Effector CD8-positive, alpha-beta T cell (primary cell): ENCODE measurements at places on chromosomes 12 and 14.

GRCh38 chr12:91108196-91108755 is 3.0 kb downstream of the LUM start:
- no peak for DNase-seq

DNA sequence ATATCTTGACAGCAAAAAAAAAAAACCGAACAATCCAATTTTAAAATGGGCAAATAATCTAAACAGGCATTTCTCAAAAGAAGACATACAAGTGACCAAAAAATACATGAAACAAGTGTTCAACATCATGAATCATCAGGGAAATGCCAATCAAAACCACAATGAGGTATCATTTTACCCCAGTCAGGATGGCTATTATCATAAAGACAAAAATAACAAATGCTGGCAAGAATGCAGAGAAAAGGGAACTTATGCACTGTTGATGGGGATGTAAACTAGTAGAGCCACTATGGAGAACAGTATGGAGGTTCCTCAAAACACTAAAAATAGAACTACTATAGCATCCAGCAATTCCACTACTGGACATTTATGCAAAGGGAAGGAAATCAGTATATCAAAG is 448.2 kb downstream of the RGS6 start:
- DNase-seq = no peak

DNA sequence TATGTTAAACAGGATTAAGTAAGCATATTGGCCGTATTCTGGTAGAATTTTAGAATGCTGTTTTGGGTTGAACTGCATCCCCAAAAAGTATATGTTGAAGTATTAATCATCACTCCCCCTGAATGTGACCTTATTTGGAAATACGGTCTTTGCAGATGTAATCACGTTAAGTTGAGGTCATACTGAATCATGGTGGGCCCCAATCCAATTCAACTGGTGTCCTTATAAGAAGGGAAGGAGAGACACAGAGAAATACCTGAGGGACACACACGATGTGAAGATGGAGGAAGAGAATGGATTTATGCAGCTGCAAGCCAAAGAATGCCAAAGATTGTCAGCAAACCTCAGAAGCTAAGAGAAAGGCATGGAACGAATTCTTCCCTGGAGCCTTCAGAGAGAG is 268.6 kb downstream of the ITPR2 start:
- no peak for DNase-seq

DNA sequence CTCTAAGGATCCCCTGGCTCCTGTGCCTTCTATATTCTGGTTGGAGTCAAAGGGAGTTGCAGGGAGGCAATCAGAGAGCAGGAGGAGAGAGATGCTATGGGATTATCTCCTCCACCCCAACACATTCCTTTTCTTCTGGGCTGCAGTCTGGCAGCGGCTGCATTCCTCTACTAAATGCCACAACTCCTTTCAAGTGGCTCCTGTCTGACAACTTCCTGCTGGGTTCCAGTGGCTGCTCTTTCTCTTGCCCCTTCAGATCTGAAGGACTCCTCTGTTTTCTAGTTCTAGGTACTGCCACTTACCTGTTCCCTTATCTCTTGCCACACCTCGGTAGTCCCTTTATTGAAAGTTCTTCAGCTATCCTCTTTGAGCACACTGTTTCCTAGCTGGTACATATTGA is 425.0 kb downstream of the SNAPC1 start:
- no peak for DNase-seq

DNA sequence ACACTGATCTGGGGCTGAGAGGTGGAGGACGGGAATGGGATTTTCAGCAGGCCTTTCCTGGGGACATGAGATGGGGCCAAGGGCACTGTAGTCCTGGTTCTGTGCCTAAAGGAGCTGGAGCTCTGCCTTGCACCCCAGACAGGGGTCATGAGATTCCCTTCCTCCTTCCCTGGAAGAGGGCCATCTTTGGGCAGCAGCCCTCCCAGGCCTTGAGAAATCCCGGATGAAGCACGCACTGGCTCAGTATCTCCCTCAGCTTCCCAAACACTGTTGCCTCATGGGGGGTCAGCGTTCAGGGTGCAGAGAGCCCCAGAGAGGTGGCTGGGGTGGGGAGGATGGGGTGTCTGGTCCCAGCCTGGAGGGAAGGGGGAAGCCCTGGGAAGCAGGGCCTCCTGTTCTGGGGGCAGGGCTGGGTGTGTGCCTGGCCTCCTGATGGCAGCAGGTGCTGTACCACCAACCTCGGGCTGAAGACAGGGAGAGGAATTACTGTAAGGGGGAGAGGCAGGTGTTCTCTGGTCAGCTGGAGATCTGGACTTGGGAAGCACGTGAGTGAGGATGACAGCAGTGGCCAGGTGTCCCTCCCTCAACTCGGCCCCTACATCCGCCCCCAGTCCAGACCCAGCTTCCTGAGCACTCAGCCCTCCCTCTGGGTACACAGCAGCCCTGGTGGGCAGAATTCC is 8.4 kb upstream of the NR4A1 start:
- DNase-seq = no peak

DNA sequence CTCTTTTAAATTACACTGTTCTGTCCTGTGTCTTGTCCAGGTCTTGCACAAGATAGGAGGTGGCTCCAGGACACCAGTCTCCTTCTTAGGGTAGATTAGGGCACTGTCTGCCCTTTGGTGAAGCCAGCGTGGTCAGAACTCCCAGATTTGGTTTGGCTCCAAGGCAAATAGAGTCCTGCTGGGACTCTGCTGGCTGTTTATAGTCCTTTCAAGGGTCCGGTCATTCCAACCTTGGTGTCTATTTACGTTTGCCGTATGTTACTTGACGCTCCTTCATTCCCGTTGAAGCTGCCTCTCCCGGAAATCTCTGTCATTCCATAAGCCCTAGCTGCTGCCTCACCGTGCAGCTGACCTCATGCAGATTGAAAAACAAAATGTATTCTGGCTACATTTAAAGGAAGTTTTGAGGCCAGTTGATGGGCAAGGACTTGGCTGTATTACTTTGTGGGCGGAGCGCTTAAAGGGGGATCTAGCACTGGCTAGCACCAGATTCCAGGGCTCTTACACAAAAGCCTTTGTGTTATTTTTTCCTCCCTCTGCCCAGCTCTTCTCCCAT is 180.6 kb downstream of the AKAP6 start:
- DNase-seq = no peak

- no peak for DNase-seq
Measured at GRCh38 chr14:94458558-94459205, 6.1 kb upstream of the SERPINA11 start.

DNA sequence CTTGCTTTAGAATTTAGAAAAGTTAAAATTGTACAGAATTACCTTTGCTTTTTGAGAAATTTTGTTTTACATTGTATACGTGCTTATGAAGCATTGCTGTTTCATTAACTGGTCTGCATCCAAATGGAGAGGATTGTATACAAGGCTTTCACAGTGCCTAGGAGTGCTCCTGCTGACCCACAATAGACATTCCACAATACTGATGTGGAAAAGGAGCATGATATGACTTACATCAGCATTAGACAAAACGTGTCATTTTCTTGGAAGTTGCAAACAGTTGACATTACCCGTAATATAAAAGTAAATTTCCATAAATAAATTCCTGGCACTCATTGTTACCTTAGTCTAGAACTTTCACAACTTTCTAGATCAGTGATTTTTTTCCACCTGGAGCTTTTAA is 1.9 kb downstream of the PRKD1 start:
- no peak for DNase-seq

GRCh38 chr12:115049614-115050013 is 365.6 kb upstream of the TBX3 start:
- no peak for DNase-seq

- DNase-seq = no peak
Measured at GRCh38 chr12:58081488-58081887, 140.1 kb downstream of the ATP23 start.

- no peak for DNase-seq
Measured at GRCh38 chr12:55725556-55725955, 3.3 kb downstream of the CD63 start.

DNA sequence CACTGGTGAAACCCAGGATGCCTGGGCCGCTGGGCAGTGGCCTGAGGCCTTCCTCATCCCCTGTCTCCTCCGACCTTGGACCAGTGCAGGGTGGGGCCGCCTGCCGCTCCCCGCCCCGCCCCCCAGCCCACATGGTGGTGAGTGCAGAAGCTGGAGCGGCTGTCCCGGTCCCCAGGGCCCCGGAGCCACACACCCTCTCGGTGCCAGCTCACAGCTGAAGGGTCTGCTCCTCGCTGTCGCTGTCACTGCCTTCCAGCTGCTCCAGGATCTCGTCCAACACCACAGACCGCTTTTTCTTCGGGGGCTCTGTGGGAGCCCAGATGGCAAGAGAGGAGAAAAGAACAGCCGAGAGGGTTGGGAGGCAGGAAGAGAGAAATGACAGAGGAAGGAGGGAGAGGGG is 143.1 kb downstream of the RBM19 start:
- DNase-seq = no peak

DNA sequence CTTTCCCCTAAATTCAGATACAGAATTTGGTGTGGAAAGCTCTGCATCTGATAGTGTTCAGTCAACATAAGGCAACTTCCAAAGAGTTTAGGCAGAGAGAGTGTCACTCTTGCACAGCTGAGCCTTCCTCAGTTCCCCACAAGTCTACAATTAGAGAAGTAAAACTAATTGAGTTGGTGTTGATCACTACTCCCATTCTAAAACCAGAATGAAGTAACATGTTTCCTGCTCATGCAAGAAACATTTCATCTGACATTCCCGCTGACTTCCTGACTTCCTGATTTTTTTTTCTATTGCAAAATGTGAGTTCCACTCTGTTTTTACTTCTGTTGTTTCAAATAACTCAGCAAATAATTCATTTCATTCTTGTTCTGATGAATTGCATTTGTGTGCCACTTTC is 271.0 kb downstream of the ALG10B start:
- DNase-seq = no peak

DNA sequence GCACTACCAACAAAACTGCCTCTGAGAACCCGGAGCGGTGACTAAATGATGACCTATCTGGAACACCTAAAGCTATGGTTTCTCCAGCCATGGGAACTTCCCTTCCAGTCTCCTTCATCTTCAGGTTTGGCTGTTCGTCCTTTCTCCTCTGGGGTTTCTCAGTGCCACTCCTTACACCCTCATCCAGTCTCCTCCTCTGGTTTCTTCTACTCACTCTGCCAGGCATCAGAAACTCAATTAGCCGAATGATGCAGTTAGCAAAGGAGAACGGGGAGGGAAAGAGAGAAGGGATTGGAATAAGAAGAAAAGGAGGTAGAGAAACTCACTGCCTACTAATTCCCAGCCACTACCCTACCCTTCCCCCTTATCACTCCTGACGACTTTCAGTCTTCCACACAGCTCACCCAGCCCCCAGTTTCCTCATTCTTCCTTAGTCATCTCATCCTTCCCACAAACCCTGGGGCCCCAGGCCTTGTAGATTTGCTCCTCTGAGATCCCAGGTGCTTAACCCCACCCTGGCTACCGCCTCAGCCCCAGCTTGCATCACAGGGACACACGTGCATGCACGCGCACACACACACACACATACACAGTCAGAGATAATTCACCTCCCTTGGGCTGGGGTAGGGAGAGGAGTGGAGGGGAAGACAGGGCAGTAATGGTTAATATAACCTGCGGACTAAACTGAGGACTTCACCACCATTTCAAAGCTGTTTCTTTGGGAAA is 13.0 kb downstream of the FGD6 start:
- DNase-seq = no peak

DNA sequence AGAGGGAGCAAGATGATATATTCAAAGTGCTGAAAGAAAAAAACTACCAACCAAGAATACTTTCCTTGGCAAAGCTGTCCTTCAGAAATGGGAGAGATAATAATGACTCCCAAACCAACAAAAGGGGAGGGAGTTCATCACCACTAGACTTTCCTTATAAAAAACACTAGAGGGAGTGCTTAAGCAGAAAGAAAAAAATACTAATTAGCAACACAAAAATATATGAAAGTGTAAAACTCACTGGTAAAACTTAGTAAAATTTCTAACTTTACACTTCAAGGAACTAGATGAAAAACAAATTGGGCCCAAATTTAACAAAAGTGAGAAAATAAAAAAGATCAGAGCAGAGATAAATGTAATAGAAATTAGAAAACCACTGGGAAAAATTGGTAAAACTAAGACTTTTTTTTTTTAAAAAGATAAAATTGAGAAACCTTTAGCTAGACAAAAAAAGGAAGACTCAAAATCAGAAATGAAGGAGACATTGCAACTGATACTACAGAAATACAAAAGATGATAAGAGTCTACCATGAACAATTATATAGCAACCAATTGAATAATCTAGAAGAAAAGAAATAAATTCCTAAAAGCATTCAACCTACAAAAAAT is 60.4 kb upstream of the FAR2 start:
- no peak for DNase-seq

DNA sequence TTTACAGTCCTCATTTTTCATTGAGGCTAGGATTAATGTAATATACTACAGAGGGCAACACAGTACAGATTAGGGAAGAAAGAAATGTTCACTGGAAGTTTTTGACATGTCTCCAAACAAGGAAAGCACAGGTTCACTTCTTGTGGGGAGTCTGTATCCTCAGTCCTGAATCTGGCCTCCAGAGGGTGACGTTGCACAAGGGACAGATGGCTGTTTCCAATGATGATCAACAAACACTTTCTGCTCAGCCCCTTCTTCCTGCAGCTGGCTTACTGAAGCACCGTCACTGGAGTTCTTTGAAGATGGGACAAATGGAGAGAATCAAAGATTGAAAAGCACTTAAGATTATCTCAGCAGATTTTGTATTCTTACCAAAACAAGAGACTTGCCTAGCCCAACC is 123.3 kb upstream of the OR4E1 start:
- no peak for DNase-seq

DNA sequence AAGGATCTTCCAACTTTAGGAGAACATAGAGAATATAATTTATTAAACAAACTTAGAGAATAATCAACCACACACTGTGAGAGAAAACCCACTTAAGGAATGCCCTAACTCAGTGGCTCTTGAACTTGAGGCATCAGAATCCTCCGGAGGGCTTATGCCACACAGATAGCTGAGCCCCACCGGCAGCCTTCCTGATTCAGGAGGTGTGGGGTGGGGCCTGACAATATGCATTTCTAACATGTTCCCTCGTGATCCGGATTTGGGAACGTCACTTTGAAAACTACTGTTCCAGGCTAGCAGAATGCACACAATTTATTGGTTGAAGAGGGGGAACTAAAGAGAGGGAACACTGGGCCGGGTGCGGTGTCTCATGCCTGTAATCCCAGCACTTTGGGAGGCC is 2.0 kb upstream of the SOAT2 start:
- no peak for DNase-seq

DNA sequence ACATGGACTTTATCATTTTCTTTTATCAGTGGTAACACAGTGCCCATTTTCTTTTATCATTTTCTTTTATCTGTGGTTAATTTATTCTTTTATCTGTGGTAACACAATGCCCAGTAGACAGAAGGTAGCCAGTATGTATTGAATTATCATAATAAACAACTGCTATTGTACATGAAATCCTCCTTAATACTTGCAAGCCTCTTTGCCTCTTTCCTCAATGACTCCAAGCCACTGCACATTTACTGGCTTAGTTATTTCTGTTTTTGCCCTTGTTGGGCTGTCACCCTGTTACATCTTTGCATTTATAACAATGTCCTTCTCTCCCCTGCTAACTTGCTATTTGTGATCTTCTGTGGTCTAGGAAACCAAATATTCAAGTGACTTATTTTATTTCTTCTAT is 345.0 kb downstream of the ATP23 start:
- no peak for DNase-seq

- peak; percentile 26 for DNase-seq
Measured at GRCh38 chr14:105294142-105294597, 6.6 kb downstream of the BRF1 start.

GRCh38 chr14:92323011-92323915 is at the start of gene SLC24A4:
Gene SLC24A4, plus strand, starts transcription at chr14:92323165. Its CDS starts 666 bp downstream, at chr14:92323831.
- DNase-seq = no peak
